ENCODE measurements at places on chromosomes 7 and 10.

- DNase-seq, result no peak
Observed at GRCh38 chr7:7869036-7869435, 99.6 kb upstream of the GLCCI1 start.

- no peak for DNase-seq
Observed at GRCh38 chr7:143487566-143487965, 9.9 kb downstream of the TAS2R41 start.

DNA sequence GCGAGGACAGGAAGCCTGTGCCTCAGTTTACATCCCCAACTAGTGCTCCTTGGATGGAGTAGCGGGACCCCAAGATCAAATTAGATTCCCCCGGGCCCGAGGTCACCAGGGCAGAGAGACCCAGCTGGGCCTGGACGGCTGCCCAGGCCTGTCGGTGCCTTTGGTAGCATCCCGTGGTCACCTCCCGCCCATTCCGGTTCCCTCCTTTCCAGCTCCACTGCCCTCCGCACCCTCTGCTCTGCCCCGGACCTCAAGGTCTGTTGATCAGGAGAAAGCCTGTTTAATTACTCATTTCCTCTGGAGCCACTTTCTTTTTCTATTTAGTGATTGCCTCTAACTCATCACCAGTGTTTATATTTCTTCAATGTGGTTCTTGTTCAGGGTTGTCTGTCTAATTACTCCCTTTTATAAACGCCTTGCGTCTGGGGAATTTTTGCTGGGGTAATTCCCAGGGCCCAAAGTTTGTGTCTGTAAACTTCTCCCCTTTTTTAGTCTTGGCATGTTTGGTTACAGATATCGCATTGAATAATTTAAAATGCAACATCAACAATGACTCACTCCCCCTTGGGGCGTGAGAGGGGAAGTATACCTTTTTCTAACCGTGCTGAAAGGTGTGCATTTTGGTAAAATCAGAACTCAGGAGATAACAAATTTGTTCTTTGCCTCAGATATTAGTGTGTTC, 1.9 kb downstream of the FOXK1 start:
- DNase-seq, result no peak

- no peak for DNase-seq
Observed at GRCh38 chr10:71486484-71487114, 89.9 kb downstream of the CDH23 start.

DNA sequence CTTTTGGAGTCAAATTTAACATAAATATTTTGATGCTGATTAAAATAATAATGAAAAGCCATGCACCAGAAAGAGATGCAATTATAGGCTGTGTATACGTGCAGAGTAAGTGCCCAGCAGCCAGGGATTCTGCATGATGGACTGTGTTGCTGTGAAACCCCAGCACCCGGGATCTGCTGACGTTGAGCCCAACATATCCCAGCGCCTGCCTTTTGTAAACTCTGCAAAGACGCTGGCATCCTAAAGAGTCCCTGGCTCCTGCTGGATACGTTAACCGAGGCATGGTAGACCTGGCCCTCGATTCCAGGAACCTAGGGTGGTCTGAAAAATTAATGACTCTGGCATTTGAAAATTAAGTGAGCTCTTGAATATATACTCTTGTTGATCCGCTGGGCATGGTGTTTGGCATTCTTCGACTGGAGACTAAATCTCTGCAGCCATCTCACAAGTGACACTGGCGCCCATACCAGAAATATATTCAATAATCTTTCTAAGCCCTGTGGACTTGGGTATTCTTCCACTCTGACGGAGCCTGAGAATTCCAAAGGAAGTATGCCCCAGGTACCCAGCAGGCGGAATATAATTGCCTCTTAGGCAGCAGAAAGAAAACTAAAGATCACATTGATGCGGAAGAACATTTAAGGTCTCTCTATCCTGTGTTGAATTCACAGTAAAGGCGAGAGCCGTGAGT, 191.2 kb upstream of the SH2B2 start:
- DNase-seq, result no peak

DNA sequence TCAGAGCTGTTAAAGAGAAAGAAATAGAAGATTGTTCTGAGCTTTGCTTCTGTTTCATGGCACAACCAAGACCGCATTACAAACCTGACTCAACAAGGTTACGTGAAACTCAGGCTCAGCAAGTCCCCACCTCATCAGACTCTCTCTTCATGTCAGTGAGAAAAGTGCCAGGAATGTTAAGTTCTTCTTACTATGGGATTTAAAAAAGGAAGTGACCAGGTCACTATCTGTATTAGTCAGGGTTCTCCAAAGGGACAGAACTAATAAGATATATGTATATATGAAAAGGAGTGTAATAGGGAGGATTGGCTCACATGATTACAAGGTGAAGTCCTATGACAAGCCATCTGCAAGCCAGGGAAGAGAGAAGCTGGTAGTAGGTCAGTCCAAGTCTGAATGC, 25.4 kb upstream of the PAPSS2 start:
- no peak for DNase-seq

GRCh38 chr10:101293007-101293723, 60.8 kb upstream of the BTRC start:
- DNase-seq, result peak; percentile 61

GRCh38 chr7:68348401-68348800, 1249.9 kb upstream of the AUTS2 start:
- DNase-seq, result no peak

DNA sequence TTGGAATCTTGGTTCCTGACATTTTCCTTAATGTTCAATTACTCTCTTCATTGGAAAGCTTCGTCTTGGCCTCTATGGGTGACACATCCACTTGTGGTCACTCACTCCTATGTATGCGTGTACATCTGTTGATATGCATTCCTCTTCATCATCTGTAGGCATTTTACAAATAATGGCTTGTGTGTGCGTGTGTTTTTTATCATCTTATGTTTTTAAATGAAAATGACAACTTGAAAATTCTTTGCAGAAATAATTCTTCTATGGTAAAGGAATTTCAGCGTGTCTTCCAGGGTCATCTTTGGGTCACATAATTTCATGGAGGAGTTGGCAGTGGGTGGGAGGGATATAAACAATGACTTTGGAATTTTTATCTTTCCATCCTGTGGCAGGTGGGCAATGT, 925.1 kb downstream of the LRMDA start:
- no peak for DNase-seq

GRCh38 chr7:82039621-82040020, 269.8 kb upstream of the HGF start:
- DNase-seq, result no peak

GRCh38 chr10:80540618-80540980, 2.9 kb downstream of the SH2D4B start:
- DNase-seq, result no peak

GRCh38 chr7:1999278-1999984, 233.3 kb downstream of the MAD1L1 start:
- DNase-seq, result no peak

DNA sequence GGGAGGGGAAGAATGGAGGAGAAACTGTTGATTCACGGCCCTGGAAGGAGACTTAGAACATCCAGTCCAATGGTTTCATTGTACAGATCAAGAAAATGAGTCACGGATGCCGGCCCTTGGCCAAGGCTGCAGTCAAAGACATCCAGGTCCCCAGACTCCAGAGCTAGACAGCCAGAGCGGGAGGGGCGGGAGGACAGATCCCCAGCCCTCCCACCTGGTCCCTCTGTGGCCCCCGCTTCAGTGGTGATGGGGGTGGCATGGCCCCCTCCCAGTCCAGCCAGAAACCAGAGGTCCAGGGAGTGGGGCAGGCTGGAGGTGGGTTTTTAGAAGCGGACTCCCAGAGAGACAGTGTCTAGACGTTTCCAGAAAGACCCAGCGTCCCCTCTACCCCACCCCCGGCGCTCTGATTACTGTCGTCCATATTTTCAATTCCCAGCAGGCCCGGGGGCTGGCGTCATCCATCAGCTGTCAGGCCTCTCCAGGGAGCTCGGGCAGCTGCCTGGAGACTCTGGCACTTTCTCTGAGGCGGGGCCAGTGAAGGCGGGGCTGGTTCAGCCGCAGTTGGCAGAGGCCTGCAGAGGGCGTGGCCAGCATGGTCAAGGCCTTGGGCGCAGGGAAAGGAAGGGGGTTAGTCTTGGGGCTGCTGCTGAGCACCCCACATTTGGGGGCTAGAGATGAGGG, 8.0 kb upstream of the HSPB1 start:
- peak; percentile 88 for DNase-seq

DNA sequence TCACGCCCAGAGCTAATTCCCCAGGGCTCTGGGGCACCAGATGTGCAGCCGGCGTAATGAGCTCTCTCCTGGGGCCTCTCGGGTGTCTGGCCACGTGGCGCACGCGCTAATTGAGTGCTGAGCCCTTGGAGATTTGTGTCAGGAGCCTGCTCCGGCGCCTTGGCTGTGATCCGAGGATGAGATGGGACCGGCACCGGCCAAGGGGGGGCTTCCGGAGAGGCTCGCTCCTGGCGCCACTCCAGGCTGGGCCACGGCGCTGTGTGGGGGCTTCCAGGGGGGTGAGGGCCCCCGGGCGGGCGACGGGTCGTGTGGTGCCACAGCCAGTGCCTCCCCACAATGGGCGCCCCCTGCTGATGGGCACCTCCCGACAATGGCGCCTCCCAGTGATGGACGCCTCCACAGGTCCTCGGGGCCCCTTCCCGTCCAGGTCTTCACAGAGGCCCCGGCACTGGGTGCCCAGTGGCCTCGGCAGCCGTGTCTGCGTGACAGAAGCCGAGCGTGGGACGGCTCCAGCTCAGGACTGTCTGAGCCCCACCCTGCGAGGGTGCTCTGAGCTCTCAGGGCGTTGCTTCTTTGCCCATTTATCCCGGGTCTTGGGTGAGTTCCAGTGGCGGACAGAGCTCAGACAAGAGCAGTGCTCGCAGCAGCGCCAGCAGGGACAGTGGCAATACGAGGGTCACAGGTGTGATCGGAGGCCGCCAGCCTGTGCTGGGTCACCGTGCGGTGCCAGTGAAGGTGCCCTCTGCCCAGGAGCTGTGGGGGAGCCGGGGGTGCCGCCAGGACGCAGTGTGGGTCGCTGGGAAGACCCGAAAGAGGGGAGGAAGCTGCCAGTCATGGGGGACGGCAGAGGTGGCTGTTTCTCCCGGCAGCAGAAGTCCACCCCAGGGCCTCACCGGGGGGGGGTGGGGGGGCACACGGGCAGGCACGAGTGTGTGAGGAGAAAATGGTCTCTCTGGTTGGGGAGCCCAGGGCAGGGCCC, 8.2 kb upstream of the NKX6-2 start:
- DNase-seq, result no peak

GRCh38 chr7:98619450-98620321, 2.6 kb downstream of the NPTX2 start:
- no peak for DNase-seq

DNA sequence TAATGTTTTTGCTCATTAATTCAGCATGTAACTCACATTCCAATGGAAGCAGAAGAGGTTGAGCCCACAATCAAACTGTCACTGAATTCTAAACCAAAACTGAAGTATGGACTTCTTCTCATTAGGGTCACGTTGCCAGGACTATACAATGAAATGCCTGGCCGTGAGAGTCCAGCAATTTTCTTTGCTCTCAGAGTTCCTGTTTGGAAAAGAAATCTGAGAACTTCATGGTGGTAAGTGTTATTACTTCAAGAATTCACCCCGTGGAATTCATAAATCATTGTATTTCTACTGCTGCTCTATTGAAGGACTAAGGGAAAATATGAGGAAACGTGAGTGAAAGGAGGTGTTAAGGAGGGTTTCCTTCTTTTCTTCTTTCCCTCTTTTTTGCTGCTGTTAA, 441.8 kb upstream of the AKR1E2 start:
- DNase-seq, result no peak

Measured in NCI-H1694 (cell line).